H4 (cell line): ENCODE measurements at places on chromosomes 5 and 9.

DNA sequence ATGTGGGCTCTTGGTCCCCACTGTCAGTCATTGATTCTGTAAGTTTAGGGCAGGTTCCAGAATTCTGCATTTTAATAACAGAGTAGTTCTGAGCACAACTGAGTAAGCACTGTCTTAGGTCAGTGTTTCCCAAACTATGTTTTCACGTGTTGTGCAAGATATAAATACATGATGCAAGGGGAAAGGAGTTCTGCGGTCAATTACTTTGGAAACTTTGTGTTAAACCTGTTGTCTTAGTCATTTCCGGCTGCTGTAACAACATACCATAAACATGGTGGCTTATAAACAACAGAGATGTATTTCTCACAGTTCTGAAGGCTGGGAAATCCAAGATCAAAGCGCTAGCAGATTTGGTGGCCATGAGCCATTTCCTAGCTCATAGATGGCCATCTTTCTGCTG lies 69.8 kb downstream of the EQTN start:
- peak; percentile 90 for DNase-seq

GRCh38 chr9:88810826-88811225 lies 180.4 kb upstream of the S1PR3 start:
- DNase-seq: no peak

- DNase-seq: no peak
These were observed 146.5 kb downstream of the AOPEP start for GRCh38 chr9:94872891-94873511.

GRCh38 chr9:123364241-123364824 lies 8.3 kb downstream of the CRB2 start:
- no peak for DNase-seq

DNA sequence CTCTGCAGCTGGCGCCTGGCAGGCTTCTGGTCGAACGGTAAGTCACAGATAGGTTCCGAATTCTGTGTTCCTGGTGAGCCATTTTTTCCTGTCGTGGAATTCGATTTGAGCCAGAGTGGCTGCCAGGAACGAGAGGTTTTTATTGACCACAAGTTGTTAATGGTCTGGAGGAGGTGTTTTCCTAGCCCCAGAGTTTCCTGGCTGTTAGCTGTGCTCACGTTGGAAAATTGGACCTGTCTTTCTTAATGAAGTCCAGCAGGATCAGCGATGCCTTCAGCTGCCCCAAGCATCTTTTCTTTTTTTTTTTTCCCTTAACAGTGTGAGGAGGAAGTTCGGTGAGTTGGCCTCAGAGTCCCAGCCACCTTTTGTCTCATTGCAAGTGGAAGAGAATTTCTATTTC lies 62.9 kb downstream of the COL5A1 start:
- no peak for DNase-seq

DNA sequence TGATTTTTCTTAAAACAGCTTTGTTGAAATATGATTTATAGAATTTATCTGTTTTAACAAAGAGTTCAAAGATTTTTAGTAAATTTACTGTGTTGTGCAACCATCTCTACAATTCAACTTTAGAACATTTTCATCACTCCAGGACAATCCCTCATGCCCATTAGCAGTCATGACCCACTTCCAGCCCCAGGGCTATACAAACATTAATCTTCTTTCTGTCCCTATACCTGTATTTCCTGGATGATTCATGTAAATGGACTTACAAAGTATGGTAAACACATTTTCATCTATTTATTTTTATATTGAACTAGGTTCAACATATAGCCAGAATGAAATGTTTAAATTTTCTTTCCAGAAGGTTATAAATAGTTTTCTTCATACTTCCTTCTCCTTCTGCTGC lies 127.8 kb upstream of the CCDC180 start:
- no peak for DNase-seq

GRCh38 chr9:135879619-135880018 lies 27.7 kb downstream of the CAMSAP1 start:
- DNase-seq: no peak

- no peak for DNase-seq
These were observed 8.4 kb downstream of the CARNMT1 start for GRCh38 chr9:75019654-75020053.

- no peak for DNase-seq
These were observed 217.7 kb upstream of the PANK3 start for GRCh38 chr5:168796593-168797580.

GRCh38 chr9:14813336-14814248 lies 91.1 kb upstream of the CER1 start:
- DNase-seq: peak; percentile 10

GRCh38 chr5:32848681-32849080 lies 137.6 kb downstream of the NPR3 start:
- DNase-seq: no peak

GRCh38 chr9:93726147-93726546 lies 149.8 kb downstream of the PHF2 start:
- DNase-seq: no peak

DNA sequence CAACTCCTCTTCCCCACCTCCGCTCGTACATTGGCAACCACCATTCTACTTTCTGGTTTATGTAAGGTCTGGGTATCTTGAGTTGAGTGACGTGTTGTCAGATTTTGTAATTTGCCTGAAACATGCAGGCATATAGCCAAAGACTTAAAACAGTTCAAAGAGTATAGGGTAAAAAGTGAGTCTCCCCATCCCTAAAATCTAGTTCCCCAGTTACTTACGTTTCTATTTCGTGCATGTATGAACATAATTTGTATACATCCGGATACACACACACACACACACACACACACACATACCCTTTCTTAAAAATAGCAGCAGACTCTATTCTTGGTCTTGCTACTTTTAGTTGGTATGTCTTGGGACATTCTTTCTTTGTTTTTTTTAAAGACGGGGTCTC lies 915 bp downstream of the HSDL2 start:
- peak; percentile 16 for DNase-seq

DNA sequence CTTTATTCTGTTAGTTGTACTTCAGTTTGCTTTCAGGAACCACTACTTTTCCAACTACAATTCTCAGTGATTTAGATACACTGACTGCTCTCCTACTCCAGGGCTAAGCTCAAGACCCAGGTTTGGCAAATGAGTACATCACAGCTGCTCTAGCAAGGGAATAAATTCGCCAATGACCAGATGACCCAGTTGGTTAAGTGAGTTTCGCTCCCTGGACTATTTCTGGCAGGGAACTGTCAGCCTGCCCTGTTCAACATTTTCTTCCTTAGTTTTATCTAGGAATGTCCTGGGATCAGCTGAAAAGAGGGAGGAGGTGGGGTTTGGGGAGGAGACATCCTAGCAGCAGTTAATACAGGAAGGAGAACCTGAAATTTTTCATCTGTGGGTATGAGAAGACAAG lies 6.4 kb upstream of the STARD4 start:
- DNase-seq: no peak

DNA sequence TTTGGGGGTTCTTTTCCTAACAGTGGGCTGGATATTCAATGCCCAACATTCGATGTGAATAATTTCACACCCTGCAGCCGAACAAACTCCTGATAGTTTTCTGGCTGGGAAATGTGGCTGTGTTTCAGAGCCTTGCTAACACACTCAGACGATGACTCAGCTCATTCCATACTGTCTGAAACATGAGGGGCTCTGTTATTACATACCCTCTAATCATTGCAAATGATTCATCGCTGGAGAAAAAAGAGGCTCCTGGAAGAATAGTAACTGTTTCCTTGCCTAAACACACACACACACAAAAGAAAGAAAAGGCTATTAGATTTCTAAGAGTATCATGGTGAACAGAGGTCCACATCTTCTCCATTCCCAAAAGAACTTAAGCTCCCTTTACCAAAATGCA lies 75.8 kb downstream of the OXCT1 start:
- peak; percentile 75 for DNase-seq

GRCh38 chr5:108367679-108368334 lies 14.1 kb downstream of the FBXL17 start:
- DNase-seq: no peak

DNA sequence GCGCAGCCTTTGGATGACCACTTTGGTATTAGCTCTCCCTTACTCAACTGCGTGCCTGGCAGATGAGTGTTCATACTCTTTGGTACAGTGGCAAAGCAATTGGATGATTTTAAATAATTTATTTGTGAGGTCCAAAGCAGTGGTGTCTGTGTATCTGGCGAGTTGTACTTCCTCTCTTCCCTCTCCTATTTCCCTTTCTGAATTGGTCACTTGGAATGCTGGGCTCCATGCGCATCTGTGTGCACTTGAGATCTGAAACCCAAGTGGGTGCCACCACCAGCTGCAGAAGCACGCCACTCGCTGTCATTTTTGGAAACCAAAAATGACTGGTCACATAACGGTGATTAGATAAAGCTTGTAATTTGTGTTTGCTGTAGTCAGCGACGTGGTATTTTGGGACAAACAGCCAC lies 386.0 kb upstream of the KLF4 start:
- no peak for DNase-seq

- no peak for DNase-seq
These were observed 160.7 kb upstream of the ZNF608 start for GRCh38 chr5:124907098-124907644.

DNA sequence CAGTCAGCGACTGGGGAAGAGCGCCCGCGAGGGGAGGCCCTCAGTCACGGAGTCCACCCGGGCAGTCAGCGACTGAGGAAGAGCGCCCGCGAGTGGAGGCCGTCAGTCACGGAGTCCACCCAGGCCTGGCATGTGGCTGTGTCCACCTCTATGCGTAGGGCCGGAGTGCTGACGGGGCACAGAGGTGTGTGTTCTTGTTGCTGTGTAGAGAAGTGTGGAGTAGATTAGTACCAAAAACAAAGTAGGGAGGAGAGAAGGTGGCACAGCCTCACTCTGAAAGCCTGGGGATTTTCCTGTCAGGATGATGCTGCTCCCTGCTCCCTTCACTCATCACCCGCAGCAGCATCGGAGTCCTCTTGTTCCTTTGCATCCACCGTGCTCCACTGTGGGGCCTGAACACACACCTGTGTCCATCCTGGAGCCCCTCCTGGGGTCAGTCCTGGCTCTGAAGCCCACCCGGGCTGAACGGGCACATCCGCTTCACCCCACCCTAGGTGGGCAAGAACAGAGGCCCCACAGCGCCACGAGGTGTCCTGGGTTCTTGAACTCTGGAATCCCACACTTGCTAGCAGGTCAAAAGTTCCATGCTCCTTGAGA lies 37.9 kb downstream of the AHRR start:
- DNase-seq: no peak

DNA sequence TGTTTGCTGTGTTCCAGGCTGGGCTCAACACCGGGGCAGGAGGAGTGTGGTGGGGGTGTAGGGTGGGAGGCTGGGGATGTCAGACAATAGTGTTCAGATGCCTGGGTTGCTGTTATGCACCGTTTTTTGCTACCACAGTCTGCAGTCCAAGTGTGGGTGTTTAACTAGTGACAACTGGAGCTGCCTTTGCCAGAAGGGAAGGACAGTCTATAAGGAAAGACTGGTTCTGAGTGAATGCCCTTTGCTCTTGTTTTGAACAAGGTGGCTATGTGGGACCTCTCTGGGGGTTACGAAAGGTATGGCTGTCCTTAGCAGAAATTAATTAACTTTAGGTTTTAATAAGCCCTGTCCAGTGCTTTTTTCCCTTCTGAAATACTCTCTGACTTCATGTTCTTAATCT lies 118.5 kb upstream of the GNA14 start:
- no peak for DNase-seq

DNA sequence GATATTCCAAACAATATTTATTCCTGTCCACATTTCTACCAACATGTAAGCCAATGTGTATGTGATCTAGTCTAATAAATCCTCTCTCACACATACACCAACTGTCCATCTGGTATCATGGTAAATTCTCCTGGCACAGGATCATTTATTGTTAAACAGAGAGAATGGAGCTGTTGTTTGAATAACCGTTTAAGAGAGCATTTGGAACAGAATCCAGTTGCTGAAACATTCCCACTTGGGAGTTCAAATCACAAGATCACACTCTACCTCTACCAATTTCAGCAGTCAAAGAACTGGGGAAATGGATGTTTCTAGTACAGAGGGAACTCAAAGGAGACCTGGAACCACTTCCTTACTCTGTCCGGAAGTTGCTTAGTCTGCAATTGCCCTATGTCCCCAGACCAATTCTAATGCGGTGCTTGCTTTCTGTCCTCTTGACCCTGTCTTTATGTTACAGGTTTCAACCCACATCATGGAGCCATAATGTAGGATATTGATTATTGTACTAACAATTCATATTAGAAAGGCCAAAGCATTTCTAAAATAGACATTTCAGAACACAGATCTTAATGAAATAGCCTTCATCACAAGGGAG lies 488.4 kb downstream of the SEMA5A start:
- DNase-seq: no peak

GRCh38 chr5:58459146-58460001 lies 512 bp downstream of the PLK2 start:
- peak; percentile 27 for DNase-seq

GRCh38 chr5:168314735-168315411 lies 23.4 kb downstream of the WWC1 start:
- DNase-seq: peak; percentile 58

- DNase-seq: no peak
These were observed 16.3 kb downstream of the CLTA start for GRCh38 chr9:36207016-36207415.

GRCh38 chr5:132370971-132371602 lies 1.6 kb downstream of the SLC22A5 start:
- no peak for DNase-seq

- no peak for DNase-seq
These were observed 24.7 kb upstream of the LMNB1 start for GRCh38 chr5:126752081-126752785.

GRCh38 chr9:135887585-135888050 lies 19.7 kb downstream of the CAMSAP1 start:
- no peak for DNase-seq

- no peak for DNase-seq
These were observed 52.1 kb upstream of the CCNG1 start for GRCh38 chr5:163385271-163385670.

DNA sequence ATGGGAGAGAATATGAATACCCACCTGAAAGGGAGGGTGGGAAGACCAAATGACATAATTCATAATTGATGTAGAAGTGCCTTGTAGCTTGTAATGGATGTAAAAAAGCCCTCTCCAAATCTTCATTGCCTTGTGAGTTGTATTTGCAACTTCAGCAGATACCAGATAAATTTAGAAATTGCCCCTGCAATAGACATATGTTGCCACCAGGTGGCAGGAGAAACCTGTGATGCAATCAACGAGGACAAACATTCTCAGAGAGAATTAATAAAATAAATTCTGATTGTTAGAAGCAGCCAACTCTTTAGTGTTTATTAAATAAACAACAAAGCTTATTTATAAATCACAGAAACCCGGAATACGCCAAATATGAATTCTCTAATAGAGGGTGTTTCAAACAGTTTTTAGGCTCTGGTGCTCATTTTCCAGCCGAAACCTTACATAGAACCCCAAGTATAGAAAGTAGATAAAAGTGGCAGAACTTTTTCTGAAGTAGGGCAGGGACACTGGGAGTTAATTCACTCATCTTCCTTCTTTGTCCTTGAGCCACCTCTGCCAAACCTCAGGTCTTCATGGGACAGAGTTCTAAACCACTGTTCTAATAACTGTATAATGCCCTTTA lies 147.8 kb downstream of the TMEM38B start:
- peak; percentile 9 for DNase-seq

GRCh38 chr5:98839469-98840383 lies 66.3 kb downstream of the RGMB start:
- DNase-seq: peak; percentile 8

- no peak for DNase-seq
These were observed 11.4 kb downstream of the PSD2 start for GRCh38 chr5:139806726-139807646.

- DNase-seq: no peak
These were observed 198.1 kb downstream of the NPR3 start for GRCh38 chr5:32909207-32909606.
